SK-MEL-5 (cell line): ENCODE measurements at places on chromosomes 3 and 15. TPM values are rescaled to one million over a fixed set of nuclear protein-coding genes. Genes with fewer than 3 reads are reported as not detected.

The DTX3L gene
- total RNA-seq = 32.3 and 32.4 TPM in 2 replicates

The SCN11A gene
- not detected in 2 replicates for total RNA-seq

The GRK7 gene
- total RNA-seq = not detected in 2 replicates

The AADAC gene
- total RNA-seq = not detected in 2 replicates

The CLRN1 gene
- total RNA-seq = not detected in 2 replicates

The MAN2A2 gene
- total RNA-seq = 4.7 and 6.8 TPM in 2 replicates

The KNG1 gene
- not detected in 2 replicates for total RNA-seq

The OR5H6 gene
- not detected in 2 replicates for total RNA-seq

The SCG5 gene
- 1.3 TPM in 1 of 2 replicates, not detected in the other for total RNA-seq

The CELF6 gene
- total RNA-seq = 0.24 TPM in 1 of 2 replicates, not detected in the other
